ENCODE measurements at places on chromosomes 1 and 21.

DNA sequence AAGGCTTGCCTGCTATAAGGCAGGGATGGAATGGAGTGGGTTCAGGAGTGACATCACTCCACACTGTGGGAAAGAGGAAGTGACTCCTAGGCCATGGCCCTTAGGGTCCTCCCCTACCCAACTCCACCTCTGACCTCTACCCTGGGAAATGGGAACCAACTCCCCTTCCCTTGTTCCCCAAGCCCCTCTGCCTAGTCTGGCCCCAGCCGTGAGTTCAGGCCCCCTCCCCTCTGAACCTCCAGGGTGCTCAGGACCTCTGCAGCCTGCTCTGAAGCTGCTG is 3.8 kb upstream of the GUCA2A start:
- no peak for DNase-seq

GRCh38 chr1:170377440-170377839 is 154.5 kb upstream of the GORAB start:
- no peak for DNase-seq

DNA sequence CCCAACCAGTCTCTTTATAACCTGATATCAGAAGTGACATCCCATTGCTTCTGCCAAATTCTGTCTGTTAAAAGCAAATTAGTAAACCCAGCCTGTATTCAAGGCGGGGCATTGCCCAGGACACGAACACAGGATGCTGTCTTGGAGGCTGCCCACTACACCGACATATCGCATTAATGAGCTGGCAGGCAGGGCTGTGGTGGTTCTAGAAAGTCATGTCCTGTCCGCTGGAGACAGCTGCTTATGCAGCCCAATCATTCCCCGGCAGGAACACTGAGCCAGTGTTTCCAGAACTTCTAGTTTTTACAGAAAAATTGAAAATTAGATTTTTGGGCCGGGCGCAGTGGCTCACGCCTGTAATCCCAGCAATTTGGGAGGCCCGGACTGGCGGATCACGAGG is 19.3 kb downstream of the C1orf167 start:
- DNase-seq, result no peak

- DNase-seq, result no peak
Observed at GRCh38 chr1:15332952-15333715, 76.6 kb upstream of the EFHD2 start.

- DNase-seq, result peak; percentile 85
Observed at GRCh38 chr1:44808938-44809917, 905 bp downstream of the BTBD19 start.

DNA sequence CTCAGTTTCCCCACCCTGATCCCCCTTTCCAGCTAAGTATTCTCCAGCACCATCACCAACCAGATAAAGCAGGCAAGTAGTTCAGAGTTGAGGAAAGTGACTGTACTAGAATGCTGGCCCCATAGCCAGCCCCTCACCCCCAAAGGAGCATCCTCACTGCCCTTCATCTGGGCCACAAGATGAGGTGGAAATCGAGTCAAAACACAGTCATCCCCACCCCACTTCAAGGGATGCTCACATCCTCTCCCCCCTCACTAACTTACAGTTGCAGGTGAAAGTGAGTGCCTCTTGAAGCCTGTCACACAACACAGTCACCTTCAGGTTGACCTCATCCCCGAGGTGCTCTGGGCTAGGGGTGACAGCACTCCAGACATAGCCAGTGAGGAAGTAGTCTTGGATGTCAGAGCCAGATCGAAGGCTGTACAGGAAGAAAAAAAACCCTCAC is 30.4 kb downstream of the PIK3C2B start:
- DNase-seq, result no peak

DNA sequence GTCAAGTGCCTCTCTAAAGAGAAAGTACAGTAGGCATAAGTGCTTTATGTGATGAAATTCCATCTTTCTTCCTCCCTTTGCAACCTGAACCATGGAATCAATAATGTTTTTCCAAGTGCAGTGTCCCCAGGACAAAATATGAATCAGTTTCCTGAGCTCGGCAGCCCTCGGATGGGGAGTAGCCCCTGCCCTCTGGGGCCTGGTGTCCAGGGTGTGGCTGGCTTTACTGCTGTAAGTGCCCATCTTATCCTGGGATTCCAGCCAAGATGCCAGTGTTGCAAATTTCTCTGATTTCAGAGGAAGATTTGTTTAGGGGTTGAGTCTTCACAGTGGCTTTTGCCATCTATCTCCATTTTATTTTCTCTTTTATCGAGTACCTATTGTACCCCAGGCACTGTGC is 40.5 kb upstream of the SRP9 start:
- DNase-seq, result no peak

DNA sequence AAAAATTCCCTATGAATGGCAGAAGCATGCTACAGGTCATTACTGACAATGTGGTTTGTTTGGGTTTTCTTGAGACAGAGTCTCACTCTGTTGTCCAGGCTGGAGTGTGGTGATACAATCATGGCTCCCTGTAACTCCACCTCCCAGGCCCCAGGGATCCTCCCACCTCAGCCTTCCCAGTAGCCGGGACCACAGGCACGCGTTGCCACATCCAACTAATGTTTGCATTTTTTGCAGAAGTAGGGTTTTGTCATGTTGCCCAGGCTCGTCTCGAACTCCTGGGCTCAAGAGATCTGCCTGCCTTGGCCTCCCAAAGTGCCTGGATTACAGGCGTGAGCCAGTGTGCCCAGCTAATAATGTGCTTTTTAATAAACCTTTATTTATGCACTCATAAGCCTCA is 259.1 kb downstream of the NFIA start:
- peak; percentile 29 for DNase-seq

GRCh38 chr1:98661544-98662355 is at the start of gene SNX7:
TSS of gene SNX7 (plus strand) at chr1:98661721. CDS start at chr1:98661732, 11 bp downstream.
- peak; percentile 55 for DNase-seq

Measured in hematopoietic multipotent progenitor cell treated with erythropoietin and hydrocortisone succinate and interleukin-3 and kit ligand, for 4 days (in vitro differentiated cells).